ENCODE measurements at places on chromosomes 2 and 18.

DNA sequence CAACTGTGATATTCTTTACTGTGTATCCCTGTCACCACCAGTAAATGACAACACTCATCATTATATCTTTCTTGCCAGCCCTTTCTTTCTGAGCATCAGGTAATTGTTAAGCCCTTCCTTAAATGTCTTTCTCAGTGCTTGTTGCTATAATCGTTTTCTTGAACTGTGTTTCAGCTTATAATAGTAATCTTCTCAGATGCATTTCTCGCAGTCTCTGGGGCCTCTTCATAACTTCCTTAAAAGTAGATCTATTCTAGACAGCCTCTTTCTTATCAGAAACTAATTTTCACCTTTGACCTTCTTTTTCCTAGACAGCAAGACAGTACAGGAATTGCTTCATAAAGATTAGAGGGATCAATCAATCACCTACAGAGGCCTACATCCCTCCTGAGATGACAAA lies 648.1 kb downstream of the CPS1 start:
- DNase-seq = no peak

GRCh38 chr2:238095143-238095542 lies 5.0 kb upstream of the ESPNL start:
- no peak for DNase-seq

- DNase-seq = no peak
These were observed 27.1 kb upstream of the TMEM178A start for GRCh38 chr2:39638581-39638980.

DNA sequence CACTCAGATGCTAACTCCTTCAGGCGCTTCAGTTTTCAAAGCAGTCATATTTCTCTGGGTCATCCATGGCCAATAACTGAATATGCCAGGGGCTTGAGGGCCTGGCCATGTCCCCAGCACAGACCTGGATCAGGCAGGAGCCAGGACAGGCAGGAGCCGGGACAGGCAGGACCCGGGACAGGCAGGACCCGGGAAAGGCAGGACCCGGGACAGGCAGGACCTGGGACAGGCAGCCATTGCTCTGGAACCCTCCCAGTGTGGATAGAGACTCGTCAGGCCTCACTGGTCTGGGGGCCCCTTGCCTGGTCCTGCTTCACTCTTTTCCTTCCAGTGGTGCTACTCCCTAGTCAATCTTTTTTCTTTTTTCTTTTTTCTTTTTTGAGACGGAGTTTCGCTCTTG lies 117.5 kb upstream of the TEX51 start:
- DNase-seq = no peak

DNA sequence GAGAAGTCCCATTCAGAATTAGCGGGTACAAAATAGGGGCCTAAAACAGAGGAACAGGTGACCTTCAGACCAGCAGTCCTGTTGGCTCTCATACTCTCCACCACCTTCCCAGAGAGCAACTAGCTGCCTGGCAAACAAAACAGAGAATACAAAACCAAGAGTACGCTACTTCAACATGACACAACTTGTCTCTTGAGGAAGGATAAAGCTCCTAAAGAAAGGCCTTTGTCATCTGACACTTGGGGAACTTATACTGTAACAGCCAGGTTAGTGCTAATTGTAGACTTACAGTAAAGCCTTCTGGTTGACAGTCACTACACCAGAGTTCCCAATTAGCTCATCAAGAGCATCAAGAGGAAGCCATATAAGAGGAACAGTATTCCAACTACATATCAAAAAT lies 282.1 kb upstream of the NT5C1B start:
- no peak for DNase-seq

GRCh38 chr2:235268535-235268934 lies 225.3 kb upstream of the AGAP1 start:
- no peak for DNase-seq

DNA sequence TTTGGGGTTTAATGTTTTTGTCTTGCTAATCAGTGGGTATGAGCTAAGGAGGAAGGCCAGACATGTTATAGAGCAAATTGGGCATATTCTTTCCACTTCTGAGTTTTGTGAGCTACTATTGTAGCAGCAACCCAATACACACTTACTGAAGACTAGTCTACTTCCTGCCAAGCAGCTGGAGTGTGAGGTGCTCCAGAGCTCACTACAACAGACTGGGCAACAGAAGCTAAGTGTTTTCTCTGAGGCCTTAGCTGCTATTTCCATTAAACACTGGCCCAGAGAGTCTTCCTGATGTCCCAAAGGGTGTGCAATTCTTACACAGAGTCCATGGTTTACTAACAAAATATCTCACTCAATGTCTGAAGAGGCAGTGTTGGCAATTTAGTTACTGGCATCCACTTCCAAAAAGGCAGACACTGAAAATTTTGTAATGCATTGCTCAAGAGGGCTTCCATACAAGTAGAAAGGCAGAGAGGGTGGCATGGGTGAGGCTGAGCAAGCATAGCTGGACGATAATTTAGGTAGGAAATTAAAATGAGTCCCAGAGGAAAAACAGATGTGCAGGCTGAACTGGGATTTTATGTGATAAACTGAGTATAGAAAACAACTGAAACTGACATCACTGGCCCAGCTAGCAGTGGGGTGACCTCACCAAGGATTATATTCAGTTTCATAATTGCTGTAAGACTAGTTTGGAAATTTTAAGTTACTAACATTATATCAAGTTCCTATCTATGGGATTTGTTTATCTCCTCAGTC lies 68.6 kb downstream of the ZC3H6 start:
- no peak for DNase-seq
